ENCODE measurements at places on chromosomes 7 and 10.

DNA sequence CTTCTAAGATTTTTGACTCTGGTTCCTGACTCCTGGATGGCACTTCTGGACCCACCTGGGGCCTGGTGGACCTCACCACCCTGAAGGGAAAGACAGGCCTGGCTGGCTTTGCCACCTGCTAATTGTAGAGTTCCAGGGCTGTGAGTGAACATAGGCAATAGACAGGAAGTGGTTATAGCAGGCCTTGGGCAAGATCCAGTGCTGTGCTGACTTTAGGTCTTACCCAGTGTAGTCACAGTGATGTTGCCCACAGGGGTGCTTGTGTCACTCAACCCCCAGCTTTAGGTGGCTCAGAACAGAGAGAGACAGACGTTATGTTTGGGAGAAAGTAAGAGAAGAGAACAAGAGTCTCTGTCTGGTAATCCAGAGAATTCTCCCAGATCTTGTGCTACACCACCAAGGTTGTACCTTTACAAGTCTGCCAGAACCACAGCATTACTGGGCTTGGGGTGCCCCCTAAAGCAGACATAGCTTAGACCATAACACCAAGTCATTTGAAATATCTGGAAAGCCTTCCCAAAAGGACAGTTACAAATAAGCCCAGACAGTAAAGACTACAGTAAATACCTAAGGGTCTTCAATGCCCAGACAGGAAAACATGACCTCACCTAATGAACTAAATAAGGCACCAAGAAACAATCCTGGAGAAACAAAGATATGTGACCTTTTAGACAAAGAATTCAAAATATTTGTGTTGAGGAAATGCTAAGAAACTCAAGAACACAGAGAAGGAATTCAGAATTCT is 303.4 kb downstream of the PCLO start:
- peak; percentile 62 for DNase-seq

- DNase-seq: no peak
Observed at GRCh38 chr10:132723330-132723970, 62.5 kb downstream of the NKX6-2 start.

- DNase-seq: peak; percentile 34
Observed at GRCh38 chr7:70681469-70682350, 450.2 kb upstream of the GALNT17 start.

- no peak for DNase-seq
Observed at GRCh38 chr7:129948338-129948737, 4.4 kb downstream of the UBE2H start.

DNA sequence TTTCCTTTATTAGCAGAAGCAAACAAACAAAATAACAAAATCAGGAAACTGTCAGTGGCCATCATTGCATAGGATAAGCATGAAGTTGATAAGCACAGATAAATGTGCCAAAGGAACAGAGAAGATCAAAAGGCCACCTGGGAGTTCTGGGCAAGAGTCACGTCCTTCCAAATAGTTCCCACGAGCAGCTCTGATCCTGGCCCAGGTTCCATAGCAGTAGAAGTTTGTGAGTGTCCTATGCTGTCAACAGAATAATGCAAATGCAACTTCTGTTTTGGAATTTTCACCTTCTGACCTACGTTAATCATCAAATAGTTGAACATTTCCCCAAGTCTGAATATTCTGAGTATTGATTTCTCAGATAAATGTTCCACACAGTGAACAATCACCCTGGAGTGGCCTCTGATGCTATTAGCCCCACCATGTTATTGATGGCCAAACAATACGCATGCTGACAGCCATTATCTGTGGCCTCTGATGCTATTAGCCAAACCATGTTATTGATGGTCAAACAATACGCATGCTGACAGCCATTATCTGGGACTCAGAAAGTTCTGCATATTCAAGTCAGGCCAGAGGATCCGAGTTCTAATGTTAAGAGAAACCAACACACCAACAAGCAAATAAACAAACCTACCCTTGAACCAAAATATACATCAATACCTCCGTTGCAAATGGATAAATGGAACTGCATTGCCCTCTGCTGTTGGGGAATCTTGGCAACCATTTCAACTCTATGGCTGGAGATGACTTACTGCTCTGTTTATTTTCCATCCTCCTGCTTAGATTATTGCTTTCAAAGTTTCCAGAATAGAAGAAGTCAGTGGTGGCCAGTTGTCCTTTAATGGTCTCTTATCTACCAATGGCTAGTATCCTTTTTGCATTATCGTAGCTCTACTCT is 63.3 kb downstream of the MRC1 start:
- peak; percentile 32 for DNase-seq

DNA sequence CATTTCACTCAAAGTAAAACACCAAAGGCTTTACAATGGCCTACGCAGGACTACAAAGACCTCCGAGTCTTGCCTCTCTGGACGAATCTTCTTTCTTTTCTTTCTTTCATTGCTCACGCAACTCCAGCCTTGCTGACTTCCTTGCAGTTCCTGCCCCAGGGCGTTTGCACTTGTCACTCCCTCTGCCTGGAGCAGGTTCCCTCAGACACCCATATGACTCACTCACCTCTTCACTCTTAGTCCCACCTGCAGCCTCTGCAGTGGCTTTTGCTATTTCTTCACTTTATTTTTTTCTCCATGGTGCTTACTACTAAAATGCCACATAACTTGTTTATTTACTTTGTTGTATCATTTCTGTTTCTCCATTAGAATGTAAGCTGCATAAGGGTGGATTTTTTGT is 33.1 kb downstream of the GHRHR start:
- DNase-seq: no peak

GRCh38 chr7:19900118-19900517 is 126.7 kb upstream of the TMEM196 start:
- no peak for DNase-seq

DNA sequence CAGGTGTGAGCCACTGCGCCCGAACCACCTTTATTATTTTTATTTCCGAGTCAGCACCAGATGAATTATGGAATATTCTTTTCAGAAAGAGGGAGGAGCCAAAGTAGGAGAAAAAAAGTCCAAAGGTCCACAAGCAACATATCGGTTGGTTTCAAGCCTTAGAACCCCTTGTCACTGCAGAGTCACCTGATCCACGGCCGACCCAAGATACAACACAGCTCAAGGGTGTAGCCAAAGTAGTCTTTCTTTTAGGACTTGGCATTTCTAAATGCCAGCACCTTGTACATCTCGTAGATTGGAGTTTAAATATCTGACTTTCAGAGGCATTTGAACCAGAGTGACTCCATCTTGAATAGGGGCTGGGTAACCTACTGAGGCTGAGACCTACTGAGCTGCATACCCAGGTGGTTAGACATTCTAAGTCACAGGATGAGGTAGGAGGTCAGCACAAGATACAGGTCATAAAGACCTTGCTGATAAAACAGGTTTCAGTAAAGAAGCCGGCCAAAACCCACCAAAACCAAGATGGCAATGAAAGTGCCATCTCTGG is 113.9 kb upstream of the ANLN start:
- DNase-seq: no peak

GRCh38 chr10:113879691-113880090 is 25.2 kb downstream of the NHLRC2 start:
- no peak for DNase-seq

GRCh38 chr10:63106111-63106755 is 26.9 kb upstream of the NRBF2 start:
- DNase-seq: peak; percentile 72

GRCh38 chr7:115332691-115333090 is 410.8 kb downstream of the MDFIC start:
- no peak for DNase-seq

- no peak for DNase-seq
Observed at GRCh38 chr10:102416695-102417094, 1.9 kb downstream of the PSD start.

DNA sequence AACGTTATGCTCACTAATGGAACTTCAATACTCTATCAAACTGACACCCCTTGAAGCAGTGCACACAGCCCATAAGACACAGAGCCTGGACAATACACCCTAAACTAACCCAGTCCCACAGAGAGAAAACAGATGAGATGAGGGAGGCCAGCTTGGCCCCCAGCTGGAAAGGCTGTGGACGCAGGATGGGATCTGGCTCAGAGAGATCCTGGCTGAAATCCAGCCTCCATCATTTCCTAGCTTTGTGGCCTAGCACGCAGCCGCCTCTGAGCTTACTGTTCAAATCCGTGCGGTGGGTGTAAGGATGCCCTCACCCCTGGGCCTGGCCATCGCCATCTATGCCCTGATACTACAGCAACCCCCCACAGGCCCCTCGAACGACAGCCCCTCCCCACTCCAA is 32.7 kb downstream of the SNX8 start:
- DNase-seq: no peak

- peak; percentile 6 for DNase-seq
Observed at GRCh38 chr7:120794106-120794729, 63.7 kb downstream of the TSPAN12 start.

DNA sequence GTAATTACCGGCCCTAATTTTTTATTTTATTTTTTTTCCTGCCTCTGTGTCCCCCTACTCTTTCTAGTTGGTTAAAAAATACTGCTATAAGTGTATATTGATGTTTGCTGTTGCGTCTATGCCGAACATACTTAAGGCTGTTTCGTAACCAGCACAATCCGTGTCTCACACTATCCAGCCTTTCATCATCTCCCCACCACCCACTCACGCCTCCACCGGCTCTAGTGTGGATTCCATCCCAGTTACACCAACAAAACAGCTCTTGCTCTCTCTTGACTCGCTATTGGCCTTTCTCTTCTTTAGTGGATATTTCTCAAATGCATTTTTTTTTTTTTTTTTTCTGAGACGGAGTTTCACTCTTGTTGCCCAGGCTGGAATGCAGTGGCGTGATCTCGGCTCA is 70.1 kb upstream of the CAMK1D start:
- DNase-seq: no peak

- DNase-seq: no peak
Observed at GRCh38 chr7:158602905-158603772, 15.5 kb upstream of the PTPRN2 start.

GRCh38 chr10:12602521-12602920 is 253.2 kb downstream of the CAMK1D start:
- no peak for DNase-seq

- DNase-seq: no peak
Observed at GRCh38 chr7:85587785-85588184, 400.9 kb upstream of the SEMA3D start.

- peak; percentile 86 for DNase-seq
Observed at GRCh38 chr7:150378115-150378852, 846 bp upstream of the ZNF775 start.

DNA sequence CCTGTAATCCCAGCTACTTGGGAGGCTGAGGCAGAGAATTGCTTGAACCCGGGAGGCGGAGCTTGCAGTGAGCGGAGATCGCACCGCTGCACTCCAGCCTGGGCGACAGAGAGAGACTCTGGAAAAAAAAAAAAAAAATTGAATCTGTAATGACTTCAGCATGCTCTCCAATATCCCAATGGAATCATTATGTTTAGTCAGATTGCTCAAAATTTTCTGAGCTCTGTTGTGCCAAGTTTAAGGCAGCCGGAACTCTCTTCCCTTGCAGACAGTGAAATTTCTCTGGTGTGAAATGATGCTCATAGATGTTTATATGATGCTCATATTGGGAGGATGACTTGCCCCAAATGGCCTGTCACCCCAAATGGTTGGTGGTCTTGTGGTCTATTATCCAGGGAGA is 180.9 kb downstream of the CTTNBP2 start:
- DNase-seq: no peak

DNA sequence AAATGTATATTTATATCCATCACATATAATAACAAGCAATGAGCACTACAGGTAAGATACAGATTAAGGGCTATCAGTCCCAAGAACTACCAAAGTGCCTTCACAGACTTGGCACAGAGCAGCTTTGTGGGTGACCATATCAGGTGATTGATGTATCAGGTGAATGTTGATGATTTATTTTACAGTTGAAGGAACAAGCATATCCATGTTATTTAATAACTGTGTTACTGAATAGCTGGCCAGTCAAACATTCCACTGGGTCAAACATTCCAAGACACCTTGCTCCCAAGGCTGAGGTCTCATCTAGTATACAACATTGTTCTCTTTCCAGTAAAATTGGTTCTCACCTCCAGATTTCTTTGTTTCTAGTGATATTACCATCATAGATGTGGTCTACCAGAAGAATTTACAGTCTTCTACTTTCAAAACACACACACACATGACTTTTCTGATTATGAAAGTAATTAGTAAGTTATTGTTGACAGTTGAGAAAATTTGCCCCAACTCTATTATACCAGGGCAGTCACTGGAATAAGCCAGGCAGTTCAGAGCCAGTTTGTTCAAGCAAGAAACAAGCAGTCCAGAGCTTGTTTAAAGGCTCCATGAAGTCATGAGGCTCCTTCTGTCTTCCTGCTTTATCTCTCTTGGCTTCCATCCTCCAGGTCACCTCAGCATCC is 68.2 kb downstream of the ELAPOR2 start:
- DNase-seq: no peak

- peak; percentile 38 for DNase-seq
Observed at GRCh38 chr10:87740254-87740655, 77.8 kb downstream of the ATAD1 start.

DNA sequence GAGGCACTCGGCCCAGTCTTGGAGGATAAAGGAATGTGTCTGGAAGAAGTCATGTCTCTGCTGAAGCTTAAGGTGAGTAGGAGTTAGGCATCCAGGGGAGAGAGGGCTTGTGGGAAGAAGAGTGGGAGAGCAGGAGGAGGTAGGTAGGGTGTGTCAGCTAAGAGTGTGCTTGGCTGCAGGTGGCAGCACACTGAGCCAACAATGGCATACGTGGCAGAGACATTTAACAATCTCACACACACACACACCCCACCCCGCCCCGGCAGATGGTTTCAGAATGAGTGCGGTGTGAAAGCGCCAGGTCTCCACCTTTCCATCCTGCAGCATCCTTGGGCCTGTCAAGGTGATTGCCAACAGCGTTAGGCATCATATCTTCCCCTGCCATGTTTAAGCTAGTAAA is 11.2 kb upstream of the ARPC1A start:
- DNase-seq: no peak

DNA sequence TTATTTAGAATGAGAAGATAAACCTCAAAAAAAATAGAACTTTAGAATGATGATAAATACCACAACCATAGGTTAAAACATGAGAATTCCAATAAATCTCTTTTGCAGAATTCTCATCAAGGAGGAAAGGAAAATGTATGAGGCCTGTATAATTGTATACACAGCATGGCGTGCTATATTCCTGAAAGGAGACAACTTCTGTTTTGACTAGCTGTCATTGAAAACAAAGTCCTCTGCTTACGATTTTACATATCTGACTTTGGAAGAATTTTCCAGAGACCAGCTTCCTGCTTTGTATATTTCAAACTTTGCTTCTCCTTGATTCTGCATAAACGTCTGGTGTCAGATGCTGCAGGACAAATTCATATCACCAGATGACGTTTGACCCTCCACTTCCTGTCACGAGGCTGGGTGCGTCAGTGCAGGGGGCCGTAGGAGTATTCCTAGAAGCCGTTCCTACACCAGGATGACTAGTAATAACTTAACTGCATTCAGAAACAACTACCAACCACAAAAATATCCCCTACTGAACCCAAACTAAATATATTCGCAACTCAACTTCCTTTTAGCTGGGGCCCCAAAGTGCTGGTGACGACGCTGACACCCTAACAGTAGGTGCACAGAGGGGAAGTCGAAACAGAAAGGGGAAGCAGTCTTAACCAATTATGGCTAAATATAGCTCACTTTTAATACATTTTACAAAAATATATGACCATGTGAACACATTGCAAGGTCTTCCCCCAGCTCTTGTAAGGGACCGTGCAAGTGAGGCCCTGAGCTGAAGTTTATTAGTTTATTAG is 178.6 kb upstream of the INHBA start:
- peak; percentile 49 for DNase-seq

- no peak for DNase-seq
Observed at GRCh38 chr7:4653771-4654170, 28.3 kb upstream of the FOXK1 start.

GRCh38 chr7:130881091-130881798 is 147.2 kb upstream of the KLF14 start:
- peak; percentile 21 for DNase-seq

GRCh38 chr7:6160191-6160623 is 112.2 kb downstream of the CYTH3 start:
- peak; percentile 49 for DNase-seq
